ENCODE measurements at places on chromosomes 2 and 18. TPM values are rescaled to one million over a fixed set of nuclear protein-coding genes. Genes with fewer than 3 reads are reported as not detected.

The IL18RAP gene
- 0.70 TPM for polyA plus RNA-seq

The CFAP65 gene
- polyA plus RNA-seq, result 0.43 TPM

GRCh38 chr2:172429301-172429968 lies 2.0 kb downstream of the ITGA6 start:
- DNase-seq, result no peak

DNA sequence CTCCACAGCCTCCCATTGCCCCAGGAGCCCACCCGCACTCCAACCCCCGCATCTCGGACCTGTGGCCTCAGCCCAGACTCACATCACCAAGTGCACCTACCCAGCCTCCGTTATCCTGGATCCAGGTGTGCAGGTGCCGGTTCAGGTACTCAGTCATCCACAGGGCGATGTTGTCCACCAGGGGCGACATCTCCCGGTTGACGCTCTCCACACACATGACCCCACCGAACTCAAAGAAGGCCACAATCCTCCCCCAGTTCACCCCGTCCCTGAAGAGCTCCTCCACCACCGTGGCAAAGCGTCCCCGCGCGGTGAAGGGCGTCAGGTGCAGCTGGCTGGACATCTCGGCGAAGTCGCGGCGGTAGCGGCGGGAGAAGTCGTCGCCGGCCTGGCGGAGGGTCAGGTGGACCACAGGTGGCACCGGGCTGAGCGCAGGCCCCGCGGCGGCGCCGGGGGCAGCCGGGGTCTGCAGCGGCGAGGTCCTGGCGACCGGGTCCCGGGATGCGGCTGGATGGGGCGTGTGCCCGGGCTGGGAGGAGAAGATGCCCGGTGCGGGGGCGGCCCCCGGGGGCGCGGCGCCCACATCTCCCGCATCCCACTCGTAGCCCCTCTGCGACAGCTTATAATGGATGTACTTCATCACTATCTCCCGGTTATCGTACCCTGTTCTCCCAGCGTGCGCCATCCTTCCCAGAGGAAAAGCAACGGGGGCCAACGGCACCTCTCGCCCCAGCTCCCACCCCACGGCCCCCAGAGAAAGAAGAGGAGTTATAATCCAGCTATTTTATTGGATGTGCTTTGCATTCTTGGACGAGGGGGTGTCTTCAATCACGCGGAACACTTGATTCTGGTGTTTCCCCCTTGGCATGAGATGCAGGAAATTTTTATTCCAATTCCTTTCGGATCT lies 1.3 kb downstream of the BCL2 start:
- DNase-seq, result no peak

- no peak for DNase-seq
These were observed 17.6 kb downstream of the FBXO11 start for GRCh38 chr2:47888581-47889280.

DNA sequence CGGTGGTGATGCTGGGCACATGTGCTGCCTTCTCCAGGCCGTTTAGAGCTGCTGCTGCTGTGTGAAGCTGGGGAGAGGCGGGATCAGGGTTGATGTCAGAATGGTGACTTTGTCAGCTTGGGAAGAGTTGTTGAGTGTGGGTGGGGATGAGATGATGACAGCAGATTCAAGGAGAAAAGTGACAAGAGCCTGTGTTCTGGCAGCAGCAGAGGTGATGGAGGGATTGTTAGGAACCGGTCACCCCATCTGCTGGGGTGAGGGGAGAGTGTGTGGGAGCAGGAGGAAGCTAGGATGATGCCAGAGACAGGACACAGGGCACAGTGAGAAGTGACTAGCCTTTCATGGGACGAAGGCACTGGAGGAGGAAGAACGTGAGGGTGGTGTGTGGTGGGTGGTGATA lies 345.5 kb downstream of the RNF144A start:
- no peak for DNase-seq

The TGFA gene
- polyA plus RNA-seq, result 19.2 TPM

The SLC5A7 gene
- polyA plus RNA-seq, result 0.79 TPM

The MYL1 gene
- polyA plus RNA-seq, result not detected

The SERPINB2 gene
- 0.20 TPM for polyA plus RNA-seq

GRCh38 chr2:72562451-72563153 lies 263.2 kb downstream of the EXOC6B start:
- DNase-seq, result no peak

GRCh38 chr2:145021962-145022665 lies 502.2 kb upstream of the ZEB2 start:
- DNase-seq, result no peak

GRCh38 chr18:44579028-44579702 lies 101.5 kb upstream of the SETBP1 start:
- DNase-seq, result no peak

DNA sequence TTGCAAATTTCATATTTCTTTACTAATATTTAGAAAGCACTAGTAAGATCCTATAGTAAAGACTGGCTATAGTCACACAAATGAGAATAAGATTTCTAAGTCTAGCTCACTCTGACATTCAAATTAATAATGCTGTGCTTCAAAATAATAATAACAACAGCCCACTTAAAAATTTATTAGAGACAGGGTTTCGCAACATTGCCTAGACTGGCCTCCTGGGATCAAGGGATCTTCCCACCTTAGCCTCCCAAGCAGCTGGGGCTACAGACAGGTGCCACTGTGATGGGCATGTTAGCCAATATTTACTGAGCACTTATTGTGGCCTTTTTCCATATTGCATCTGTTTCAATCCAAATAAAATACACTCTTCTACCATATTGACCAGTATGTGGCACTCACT lies 96.1 kb downstream of the PIEZO2 start:
- no peak for DNase-seq

The DSEL gene
- polyA plus RNA-seq, result 20.1 TPM

DNA sequence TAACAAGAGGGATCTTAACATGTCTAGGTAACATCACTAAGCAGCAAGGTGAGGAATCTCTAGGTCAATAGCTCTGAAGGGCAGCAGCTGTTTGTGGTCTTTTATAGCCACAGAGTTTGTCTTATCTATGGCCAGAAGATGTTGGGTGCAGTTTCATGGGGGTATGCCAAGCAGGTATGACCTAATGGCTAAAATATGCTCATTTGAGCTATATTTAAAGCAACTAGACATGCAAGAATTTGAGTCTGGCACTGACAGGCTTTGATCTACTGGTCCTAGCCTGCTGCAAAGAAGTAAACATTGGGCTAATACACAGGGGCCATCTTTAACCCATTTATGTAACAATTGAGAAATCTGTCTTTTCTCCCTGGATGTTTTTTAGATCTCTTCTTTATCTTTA lies 13.9 kb upstream of the UGP2 start:
- DNase-seq, result no peak

GRCh38 chr2:71511776-71512175 lies 58.4 kb downstream of the DYSF start:
- DNase-seq, result no peak

The PROM2 gene
- polyA plus RNA-seq, result 1.7 TPM

DNA sequence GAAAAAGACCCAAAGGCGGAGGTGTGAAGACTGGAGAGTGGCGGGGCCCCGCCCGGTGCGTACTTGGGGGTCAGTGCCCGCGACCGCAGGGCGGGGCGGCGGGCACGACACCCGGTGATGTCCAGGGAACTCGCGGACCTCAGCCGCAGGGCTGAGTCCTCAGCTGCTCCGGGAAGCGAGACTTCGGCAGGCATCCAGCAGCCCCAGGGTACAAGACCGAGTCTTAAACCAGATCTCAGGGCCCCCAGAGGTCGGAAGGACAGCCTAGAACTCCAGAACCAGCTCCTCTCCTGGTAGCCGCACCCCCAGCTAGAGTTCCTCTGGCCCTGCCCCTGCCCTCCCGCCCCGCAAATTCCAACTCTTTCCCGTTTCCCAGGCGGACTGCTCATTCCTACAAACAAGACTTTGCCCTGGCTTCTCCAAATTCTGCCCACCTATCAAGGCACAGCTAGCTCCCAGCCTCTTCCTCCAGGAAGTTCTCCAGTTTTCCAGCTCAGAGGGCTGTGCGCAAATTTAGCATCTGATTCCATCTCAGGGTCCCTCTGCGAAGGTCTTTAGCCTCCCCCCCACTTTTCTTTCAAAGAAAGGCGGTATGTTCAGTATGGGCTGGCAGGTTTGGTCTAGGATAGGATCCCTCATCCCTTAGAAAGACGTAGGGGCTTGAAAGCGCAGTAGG lies 26.0 kb upstream of the NOTO start:
- no peak for DNase-seq

- DNase-seq, result no peak
These were observed 389.0 kb downstream of the SOX11 start for GRCh38 chr2:6080932-6081753.

- DNase-seq, result no peak
These were observed 482.5 kb downstream of the BCL11A start for GRCh38 chr2:60070736-60071489.

The LRRC30 gene
- polyA plus RNA-seq, result not detected
